Left ventricle myocardium inferior (tissue), 1 donor: ENCODE measurements at places on chromosomes 13 and 19.

DNA sequence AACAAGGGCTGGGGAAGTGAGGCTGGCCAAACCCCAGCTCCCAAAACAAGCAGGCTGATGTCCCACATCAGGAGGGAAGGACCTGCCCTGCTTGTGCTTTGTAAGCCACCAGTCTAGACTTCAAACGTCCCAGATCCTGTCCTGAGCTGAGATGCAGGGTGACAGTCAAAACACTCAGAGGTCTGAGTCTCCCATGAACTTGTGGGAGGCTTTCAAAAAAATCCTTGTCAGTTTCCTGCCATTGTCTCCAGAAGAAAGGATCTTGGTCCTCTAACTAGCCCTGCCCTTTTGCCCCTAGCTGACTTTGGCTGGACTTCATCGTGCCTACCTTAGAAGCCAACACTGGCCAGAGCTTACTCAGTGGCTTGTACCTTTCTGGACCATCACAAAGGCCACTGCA lies 43.3 kb downstream of the DZIP1 start:
- DNase-seq, result no peak

GRCh38 chr13:26019881-26020870 lies 31.6 kb downstream of the SHISA2 start:
- no peak for DNase-seq

DNA sequence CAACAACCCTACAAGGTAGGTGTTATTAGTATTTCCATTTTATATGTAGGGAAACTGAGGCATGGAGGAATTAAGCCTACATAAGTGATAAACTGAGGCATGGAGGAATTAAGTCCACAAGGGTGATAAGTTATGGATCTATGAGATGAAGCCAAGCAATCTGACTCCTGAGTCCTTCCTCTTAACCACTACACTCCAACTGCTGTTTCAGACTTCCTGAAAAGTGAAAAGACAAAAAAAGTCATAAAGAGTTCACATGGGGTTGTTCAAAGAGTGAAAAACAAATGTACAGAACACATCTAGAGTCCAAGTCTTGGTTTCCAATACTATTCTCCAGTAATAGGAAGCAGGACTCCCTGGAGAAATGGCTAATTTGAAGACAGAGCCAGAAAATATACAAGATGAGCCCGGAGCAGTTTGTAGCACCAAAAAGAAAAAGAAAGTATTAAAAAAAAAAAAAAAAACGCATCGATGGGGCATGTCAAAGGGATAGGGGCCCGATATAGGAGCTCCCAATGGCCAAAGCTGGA lies 12.1 kb downstream of the CRYL1 start:
- DNase-seq, result no peak

DNA sequence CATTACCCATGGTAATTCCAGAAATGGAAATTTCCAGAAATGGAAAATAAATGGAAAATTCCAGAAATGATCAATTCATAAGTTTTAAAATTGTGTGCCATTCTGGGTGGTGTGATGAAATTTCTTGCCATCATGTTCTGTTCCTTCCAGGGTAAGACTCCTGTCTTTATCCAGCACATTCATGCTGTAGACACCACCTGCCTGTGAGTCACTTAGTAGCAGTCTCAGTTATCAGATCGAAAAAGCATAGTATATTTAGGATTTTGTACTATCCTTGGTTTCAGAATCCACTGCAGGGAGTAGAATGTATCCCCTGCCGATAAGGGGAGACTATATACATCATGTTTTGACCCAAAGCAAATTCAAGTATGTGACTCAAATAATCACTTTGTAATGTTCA lies 26.7 kb upstream of the CSNK1A1L start:
- DNase-seq, result no peak

DNA sequence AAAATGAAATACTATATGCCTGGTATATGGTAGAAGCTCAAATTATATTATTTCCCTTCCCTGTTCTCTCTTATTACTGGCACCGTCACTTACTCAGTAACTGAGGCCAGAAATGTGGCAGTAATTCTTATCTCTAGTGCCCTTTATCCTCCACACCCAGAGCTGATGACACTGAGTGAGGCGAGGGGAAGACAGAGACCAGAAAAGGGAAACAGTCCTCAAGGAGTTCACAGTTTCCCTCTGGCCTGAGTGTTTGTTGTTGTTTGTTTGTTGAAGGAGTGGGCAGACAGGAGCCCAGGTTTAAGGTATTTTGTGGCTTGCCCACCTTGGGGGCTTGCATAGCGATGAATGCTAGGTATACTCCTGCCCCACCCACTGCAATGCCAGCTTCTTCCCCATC lies 101.5 kb upstream of the FNDC3A start:
- DNase-seq, result no peak

GRCh38 chr19:47637550-47637949 lies 28.6 kb downstream of the BICRA start:
- no peak for DNase-seq

GRCh38 chr13:47463726-47464125 lies 537.3 kb downstream of the SUCLA2 start:
- DNase-seq, result no peak

GRCh38 chr19:41998246-41999020 lies 4.4 kb upstream of the ATP1A3 start:
- DNase-seq, result peak; percentile 38
